Neural progenitor cell (in vitro differentiated cells): ENCODE measurements at places on chromosomes 16 and 17. TPM values are rescaled to one million over a fixed set of nuclear protein-coding genes. Genes with fewer than 3 reads are reported as not detected.

TMC8 gene
- total RNA-seq, result 0.09 TPM in 1 of 2 replicates, not detected in the other

TP53TG3D gene
- total RNA-seq, result not detected in 2 replicates

SLC47A1 gene
- total RNA-seq, result 1.9 and 2.1 TPM in 2 replicates

TCAP gene
- 0.19 and 1.3 TPM in 2 replicates for total RNA-seq

CMTM2 gene
- not detected in 2 replicates for total RNA-seq

TEX14 gene
- 0.09 and 1.4 TPM in 2 replicates for total RNA-seq

TBX21 gene
- 0.12 TPM in 1 of 2 replicates, not detected in the other for total RNA-seq

GJC1 gene
- total RNA-seq, result 63.4 and 76.9 TPM in 2 replicates

CACNG5 gene
- total RNA-seq, result not detected in 2 replicates

TBC1D3K gene
- not detected in 2 replicates for total RNA-seq

SLX4 gene
- total RNA-seq, result 7.7 and 13.0 TPM in 2 replicates

ZNF19 gene
- 10.3 and 13.9 TPM in 2 replicates for total RNA-seq

SPATA22 gene
- total RNA-seq, result not detected in 2 replicates
